ENCODE measurements at places on chromosomes 2 and 18. TPM values are rescaled to one million over a fixed set of nuclear protein-coding genes. Genes with fewer than 3 reads are reported as not detected.

DNA sequence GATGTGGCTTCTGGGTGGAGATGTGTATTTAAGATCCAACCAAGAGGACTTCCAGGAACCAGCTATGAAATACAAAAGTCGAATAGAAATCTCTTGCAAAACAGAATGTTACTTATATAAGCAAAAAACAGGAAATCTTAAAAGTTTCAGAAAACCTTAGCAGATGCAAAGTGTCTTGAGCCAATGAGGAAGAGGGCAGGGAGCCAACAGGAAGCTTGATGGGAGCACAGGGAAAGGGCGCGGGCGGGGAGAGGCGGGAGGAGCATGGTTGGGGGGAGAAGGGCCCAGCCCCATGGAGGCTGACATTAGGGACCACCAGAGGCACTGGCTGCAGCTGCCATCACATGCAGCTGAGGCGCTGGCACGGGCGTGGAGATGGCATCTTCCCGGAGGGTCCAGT lies 203.3 kb downstream of the SNTG2 start:
- H3K36me3 ChIP-seq = no peaks in the 10 kb centered on the region
- H3K4me1 ChIP-seq = peaks cover 7% of the 10 kb centered on the region
- no peak overlapping the region for H3K27ac ChIP-seq
- no peak for DNase-seq
- H3K27me3 ChIP-seq = no peaks in the 10 kb centered on the region

- H3K4me3 ChIP-seq = no peak overlapping the region
- no peak for DNase-seq
- peaks cover 3% of the 10 kb centered on the region for H3K4me1 ChIP-seq
- H3K27ac ChIP-seq = no peak overlapping the region
- no peaks in the 10 kb centered on the region for H3K27me3 ChIP-seq
- no peaks in the 10 kb centered on the region for H3K36me3 ChIP-seq
These were observed 5.9 kb upstream of the RPL37A start for GRCh38 chr2:216492597-216493333.

DNA sequence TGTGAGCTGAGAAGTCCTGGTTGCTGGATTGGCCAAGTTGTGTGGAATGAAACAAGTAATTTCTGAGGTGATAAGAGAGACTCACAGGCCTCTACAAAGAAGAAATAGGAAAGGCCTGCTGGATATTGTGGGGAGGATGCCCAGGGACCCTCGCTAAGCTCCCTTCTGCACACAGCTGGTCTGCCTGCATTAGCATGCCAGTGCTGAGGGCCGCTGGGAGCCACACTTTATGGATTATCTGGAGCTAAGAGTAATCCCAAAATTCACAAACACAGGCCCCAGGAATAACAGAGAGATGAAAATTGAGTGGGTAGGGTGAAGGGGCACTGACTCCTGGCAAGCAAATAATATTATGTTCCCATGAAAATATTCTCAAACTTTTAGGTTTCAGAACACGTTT lies 114.9 kb upstream of the SIX3 start:
- H3K27me3 ChIP-seq = no peaks in the 10 kb centered on the region
- no peak overlapping the region for H3K27ac ChIP-seq
- no peaks in the 10 kb centered on the region for H3K36me3 ChIP-seq

- H3K4me3 ChIP-seq = no peak overlapping the region
- no peak overlapping the region for H3K27ac ChIP-seq
- no peak for DNase-seq
These were observed 103.2 kb downstream of the PTGR3 start for GRCh38 chr18:75105551-75106254.

GRCh38 chr2:66082581-66082980 lies 352.3 kb upstream of the MEIS1 start:
- H3K27ac ChIP-seq = no peak overlapping the region
- DNase-seq = no peak
- no peaks in the 10 kb centered on the region for H3K27me3 ChIP-seq

DNA sequence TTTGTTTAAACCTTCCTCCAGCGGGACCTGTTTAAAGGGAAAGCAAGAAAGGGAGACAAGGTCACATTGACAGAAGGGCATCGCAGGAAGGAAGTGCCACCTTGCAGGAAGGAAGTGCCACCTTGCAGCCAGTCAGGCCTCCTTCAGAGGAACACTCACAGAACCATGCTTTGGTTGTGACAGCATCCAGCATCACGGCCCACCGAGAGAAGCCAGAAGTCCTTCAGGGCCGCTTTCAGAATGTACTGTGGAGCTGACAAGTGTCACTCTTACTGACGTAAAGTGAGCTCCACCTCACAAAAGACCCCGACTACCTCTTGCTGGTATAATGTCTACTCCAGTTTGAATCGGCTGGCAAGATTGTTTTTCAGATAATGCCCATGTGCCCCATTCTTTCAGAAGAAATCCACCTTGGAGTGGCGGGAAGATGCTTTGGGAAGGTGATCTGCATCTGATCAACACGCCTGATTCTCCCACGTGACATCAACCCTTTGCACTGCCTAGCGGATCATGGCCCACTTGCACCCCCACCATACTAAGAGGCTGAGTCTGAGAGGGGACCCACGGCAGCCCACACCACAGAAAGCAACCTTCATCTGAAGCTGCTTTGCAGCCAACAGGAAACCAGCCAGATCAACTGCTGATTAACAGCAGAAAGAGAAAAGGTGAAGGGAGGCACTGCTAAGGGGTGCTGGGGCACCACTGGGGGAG lies 99.8 kb downstream of the UXS1 start:
- H3K36me3 ChIP-seq = no peaks in the 10 kb centered on the region
- DNase-seq = peak; percentile 87
- H3K4me1 ChIP-seq = peaks cover 82% of the 10 kb centered on the region
- peak overlapping the region; percentile 60 for H3K27ac ChIP-seq
- H3K27me3 ChIP-seq = no peaks in the 10 kb centered on the region
- peak overlapping the region; percentile 8 for H3K4me3 ChIP-seq

GRCh38 chr2:85851253-85852151 lies 37.3 kb downstream of the ST3GAL5 start:
- DNase-seq = no peak
- peak overlapping the region; percentile 82 for H3K27ac ChIP-seq
- H3K4me1 ChIP-seq = peaks cover 58% of the 10 kb centered on the region
- no peaks in the 10 kb centered on the region for H3K27me3 ChIP-seq

DNA sequence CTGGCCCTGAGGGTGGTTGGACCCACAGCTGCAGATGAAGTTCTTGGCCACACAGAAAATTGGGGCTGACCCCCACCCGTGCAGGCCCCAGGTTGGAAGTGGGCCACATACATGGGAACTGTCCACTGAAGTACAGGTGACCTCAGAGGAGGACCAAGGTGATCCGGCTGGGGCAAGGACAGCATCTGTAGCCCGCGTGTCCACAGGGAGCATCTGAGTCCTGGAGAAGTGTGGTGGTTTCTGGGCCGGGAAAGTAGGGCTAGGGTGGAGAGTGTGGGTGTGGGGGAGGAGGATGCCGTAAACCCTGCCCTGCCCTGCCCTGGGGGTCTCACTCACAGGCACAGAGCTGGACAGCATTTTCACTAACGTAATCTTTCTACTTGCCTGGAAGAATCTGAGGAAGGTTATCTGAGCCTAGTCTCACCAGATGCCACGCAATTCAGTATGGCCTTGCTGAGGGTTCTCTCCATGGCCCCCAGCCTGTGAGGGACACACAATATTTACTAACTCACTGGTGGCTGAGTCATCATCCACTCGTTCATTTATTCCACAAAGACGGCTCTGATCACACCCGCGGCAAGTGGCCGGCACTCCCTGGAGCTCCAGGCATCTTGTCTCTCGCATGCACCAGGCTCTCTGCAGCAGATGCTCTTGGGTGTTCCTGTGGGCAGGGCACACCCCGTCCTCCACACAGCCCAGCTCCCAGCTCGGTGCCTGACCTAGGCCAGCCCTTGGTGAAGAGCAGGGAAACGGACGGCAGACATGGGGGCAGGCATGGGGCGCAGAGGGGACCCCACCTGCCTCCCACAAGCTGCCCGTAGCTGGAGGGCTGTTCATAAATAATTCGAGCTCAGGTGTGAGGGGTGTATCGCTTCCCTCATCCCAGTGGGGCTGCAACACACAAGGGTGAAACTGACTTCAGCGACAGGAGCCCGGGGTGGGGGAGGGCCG lies 51.2 kb downstream of the INHBB start:
- no peaks in the 10 kb centered on the region for H3K27me3 ChIP-seq
- no peak overlapping the region for H3K4me3 ChIP-seq
- H3K36me3 ChIP-seq = no peaks in the 10 kb centered on the region
- H3K27ac ChIP-seq = no peak overlapping the region

DNA sequence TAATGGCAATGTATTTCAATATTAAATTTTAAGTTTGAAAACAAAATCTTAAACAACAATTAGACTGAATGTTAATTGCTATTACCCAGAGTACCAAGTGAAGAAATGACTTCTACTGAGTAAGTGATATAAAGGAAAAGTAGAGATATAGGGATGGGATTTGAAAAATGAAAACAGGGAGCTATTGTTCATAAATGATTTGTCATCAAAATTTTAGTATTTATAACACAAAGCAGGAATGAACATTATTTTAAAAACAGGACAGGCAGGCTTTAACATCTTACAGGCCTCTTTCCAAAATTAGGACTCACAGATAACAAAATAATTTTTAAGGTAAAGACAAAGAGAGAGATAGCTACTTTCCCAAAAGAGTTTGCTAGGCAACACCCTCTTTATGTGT lies 3.9 kb downstream of the EXOC6B start:
- no peaks in the 10 kb centered on the region for H3K36me3 ChIP-seq
- H3K27ac ChIP-seq = no peak overlapping the region

DNA sequence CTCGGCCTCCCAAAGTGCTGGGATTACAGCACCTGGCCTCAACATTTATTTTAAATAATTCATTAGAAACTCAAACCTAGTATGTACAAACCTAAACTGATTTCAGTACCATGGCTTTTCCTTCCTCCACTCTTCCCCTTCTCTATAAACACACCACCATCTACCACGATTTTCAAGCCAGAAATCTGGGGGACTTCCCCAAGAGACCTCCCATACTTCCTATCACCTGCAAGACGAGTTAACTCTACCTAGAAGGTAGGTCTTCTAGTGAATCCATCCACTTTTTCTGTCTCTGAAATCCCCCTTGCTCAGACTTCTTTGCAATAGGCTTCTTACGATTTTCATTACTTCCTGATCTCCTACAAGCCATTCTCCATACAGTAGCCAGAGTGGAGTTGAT lies 7.7 kb upstream of the FAM117B start:
- H3K4me3 ChIP-seq = no peak overlapping the region
- H3K36me3 ChIP-seq = no peaks in the 10 kb centered on the region
- no peaks in the 10 kb centered on the region for H3K27me3 ChIP-seq

GRCh38 chr2:60438131-60438530 lies 115.3 kb downstream of the BCL11A start:
- H3K4me1 ChIP-seq = no peaks in the 10 kb centered on the region
- H3K36me3 ChIP-seq = no peaks in the 10 kb centered on the region
- H3K27me3 ChIP-seq = no peaks in the 10 kb centered on the region
- no peak for DNase-seq
- no peak overlapping the region for H3K27ac ChIP-seq
- no peak overlapping the region for H3K4me3 ChIP-seq

- no peaks in the 10 kb centered on the region for H3K27me3 ChIP-seq
- no peak overlapping the region for H3K4me3 ChIP-seq
- H3K27ac ChIP-seq = no peak overlapping the region
- no peak for DNase-seq
- no peaks in the 10 kb centered on the region for H3K4me1 ChIP-seq
- H3K36me3 ChIP-seq = no peaks in the 10 kb centered on the region
These were observed 16.2 kb downstream of the CCDC88A start for GRCh38 chr2:55403256-55403998.

DNA sequence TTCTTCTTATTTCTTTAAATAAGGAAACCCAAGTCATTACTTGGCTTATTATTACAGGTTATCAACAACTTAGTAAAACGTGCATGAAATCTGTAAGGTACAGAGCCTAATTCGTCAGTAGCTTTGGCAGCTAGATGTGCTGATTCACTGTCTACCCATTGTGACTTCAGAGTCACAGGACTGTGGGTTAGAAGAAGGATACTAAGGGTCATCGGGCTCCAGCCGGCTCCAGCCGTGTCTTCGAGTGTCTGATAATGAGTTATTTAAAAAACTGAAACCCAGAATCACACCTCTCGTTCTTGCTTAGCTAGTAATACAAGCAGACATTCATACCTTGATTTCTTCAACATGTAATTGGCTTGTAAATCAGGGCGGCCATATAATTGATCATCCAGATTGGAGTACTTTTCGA lies 170.5 kb downstream of the FMNL2 start:
- H3K4me1 ChIP-seq = no peaks in the 10 kb centered on the region
- no peaks in the 10 kb centered on the region for H3K27me3 ChIP-seq
- no peak overlapping the region for H3K4me3 ChIP-seq
- no peaks in the 10 kb centered on the region for H3K36me3 ChIP-seq
- DNase-seq = no peak
- H3K27ac ChIP-seq = no peak overlapping the region

DNA sequence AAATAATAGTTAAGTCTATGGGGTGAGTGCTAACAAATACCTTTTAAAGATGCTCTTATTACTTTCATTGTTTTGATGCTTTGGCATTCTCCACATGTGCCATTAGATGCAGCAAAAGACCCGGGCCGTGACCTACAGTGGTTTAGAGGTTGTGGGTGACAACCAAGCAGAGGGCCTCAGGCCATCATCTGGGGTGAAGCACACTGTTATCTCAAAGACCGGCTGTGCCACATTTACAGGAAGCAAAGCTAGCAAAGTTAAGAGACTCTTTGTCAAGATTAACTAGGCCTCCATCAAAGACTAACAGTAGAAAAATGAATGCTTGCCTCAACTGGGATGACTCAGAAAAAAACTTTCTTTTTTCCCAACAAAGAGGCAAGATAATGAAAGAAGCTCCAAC lies 695.3 kb downstream of the SATB2 start:
- DNase-seq = no peak
- H3K4me1 ChIP-seq = no peaks in the 10 kb centered on the region
- H3K27ac ChIP-seq = no peak overlapping the region

GRCh38 chr2:1978706-1979105 lies 234.4 kb upstream of the PXDN start:
- no peaks in the 10 kb centered on the region for H3K27me3 ChIP-seq
- no peaks in the 10 kb centered on the region for H3K36me3 ChIP-seq
- H3K4me3 ChIP-seq = no peak overlapping the region
- H3K4me1 ChIP-seq = no peaks in the 10 kb centered on the region
- no peak overlapping the region for H3K27ac ChIP-seq

DNA sequence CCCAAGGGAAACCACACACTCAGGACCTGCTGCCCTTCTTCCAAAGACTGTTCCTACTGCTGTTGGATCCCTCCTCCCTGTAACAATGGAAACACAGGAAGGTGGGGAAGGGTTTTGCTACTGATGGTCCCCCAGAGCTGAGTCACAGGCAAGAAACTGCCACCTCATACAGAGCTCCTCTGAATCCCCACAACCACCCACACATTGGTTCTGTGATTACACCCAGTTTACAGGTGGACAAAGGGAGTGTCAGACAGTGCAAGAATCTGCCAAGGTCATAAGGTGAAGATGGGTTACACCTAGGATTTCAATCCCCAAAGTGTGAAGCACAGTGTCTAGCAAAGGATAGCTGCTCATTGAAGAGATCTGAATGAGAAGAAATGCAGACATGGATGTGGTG lies 141.7 kb upstream of the LMAN1 start:
- no peaks in the 10 kb centered on the region for H3K27me3 ChIP-seq
- no peaks in the 10 kb centered on the region for H3K36me3 ChIP-seq
- no peak overlapping the region for H3K4me3 ChIP-seq
- DNase-seq = no peak
- no peak overlapping the region for H3K27ac ChIP-seq

PCARE gene
- total RNA-seq = not detected

MAL gene
- 25.2 TPM for total RNA-seq

ELOA2 gene
- not detected for total RNA-seq

CETN1 gene
- total RNA-seq = not detected

ALKAL2 gene
- not detected for total RNA-seq

METTL4 gene
- total RNA-seq = 21.4 TPM

COLEC11 gene
- 0.29 TPM for total RNA-seq

NETO1 gene
- total RNA-seq = not detected
